ENCODE measurements at places on chromosomes 12 and 14.

DNA sequence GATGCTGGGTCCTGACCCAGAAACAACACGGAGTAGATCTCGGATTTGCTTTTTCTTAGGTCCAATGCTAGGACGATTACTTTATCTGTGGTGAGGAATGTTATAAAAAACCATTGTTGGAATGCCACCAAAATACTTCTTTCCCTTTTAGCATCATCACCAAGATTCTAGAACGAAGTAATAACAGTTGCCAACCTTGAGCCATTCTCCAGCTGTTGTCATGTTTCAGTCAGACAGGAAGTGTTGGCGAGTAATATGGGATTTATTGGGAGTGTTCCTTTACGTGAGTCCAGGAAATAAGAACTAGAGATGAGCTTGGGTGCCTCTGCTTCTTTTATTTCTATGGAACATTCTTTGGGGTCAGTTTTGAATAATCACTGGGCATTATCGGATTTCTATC, 892.9 kb downstream of the DIO2 start:
- DNase-seq = no peak

DNA sequence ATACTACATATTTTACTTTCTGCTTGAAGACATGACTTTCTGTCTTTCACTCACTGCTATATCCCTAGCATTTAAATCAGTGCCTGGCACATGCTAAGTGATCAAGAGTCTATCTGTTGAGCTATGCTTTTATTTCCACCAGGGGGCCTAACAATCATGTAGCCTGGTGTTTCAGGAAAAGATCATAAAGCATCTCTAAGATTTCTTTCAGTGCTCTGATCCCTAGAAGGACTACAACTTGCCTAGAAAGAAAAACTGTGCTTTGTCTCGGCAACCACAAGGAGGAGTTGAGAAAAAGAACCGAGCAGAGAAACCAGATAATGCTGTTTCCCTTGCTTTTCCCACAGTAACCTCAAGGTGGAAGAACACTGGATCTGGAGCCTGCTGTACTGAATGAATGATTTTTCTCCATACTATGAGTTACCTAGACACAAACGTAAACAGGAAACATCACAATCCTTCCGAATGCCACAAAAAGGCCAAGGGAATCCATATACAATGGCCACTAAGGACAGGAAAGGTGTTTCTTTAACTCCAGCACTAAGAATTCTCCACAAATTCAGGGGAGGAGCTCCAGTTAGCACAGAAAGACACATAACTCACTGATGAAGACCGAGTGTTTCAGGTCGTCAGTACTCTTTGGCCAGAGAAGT, 1.2 kb downstream of the CRY1 start:
- peak; percentile 83 for DNase-seq

GRCh38 chr12:128619263-128619662, 204.5 kb downstream of the SLC15A4 start:
- DNase-seq = no peak

- no peak for DNase-seq
Measured at GRCh38 chr12:122880155-122880667, 15.7 kb downstream of the VPS37B start.
